ENCODE measurements at places on chromosomes 2 and 18.
A peak's percentile ranks its signal among the peaks of the same experiment; 100 is the strongest.

DNA sequence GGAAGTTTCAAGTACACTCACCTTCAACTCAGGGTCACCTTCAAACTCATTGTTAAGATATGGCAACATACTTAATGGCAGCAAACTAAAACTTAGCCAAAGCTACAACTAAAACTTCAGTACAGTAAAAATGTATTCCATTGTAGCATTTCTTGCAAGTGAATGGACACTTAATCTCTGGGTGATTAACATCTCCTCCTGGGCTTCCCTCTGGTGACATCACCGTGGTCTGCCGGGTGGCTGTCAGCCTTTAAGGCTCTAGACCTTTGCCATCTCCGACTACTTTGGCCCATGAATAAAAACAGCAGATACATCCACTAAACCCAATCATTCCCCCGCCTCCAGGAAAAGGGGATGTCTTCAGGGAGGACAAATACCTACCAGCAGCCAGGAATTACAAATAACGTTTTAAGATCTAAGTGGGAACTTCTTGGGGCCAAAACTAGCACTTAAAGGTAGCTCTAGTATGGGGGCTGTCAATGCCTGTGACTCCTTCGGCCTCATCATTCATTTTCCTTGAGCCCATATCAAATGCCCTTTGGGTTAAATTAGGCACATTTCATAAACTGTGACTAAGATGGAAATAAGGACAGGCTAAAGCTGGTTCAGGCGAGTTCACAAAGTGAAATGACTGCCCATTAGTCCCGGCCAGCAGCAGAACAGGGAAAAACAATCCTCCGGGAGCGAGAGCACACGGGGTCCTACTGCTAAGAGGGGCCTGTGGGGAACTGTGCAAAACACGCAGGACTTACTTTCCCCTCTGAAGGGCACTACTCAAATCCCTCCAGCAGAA lies 1.1 kb downstream of the TFCP2L1 start:
- DNase-seq, result no peak

- DNase-seq, result no peak
These were observed 186.4 kb downstream of the VAPA start for GRCh38 chr18:10100196-10100595.

DNA sequence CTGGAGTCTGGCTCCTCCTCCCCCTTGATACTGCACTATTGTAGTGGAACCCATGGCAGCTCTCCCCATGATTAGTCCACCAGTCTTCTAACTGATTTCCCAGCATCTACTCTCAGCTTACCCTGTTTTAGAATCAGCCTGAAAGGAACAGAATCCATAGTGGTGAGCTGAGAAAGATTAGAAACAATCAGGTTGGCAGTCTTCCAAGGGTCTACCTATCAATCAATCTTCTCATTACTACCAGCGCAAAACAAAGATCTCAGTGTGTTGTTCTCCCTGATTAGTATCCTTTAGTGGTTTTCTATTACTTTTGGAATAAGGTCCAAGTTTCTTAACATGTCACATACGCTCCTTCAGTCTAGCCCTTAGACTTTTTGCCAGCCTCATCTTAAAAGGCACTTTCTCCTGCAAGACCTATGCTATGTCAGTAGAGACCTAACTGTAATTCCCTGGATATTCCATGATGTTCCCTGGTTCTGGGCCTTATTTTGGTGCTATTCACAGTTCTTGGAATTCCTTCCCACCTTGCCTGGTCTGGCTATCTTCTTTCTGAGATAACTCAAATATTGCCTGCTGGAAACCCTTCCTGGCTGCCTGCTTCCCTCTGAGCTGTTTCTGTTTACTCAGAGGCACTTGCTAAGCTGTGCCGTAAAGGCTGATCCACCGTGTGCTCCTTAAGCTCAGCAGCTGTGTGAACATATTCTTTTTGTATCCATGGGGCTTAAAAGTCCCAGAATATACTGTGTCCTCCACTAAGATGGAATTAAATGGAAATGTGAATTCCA lies 32.6 kb downstream of the LAMA3 start:
- DNase-seq, result no peak

- DNase-seq, result peak; percentile 31
These were observed 97.2 kb downstream of the INSIG2 start for GRCh38 chr2:118185210-118186109.

GRCh38 chr2:198106621-198107385 lies 302.4 kb downstream of the PLCL1 start:
- DNase-seq, result peak; percentile 17

DNA sequence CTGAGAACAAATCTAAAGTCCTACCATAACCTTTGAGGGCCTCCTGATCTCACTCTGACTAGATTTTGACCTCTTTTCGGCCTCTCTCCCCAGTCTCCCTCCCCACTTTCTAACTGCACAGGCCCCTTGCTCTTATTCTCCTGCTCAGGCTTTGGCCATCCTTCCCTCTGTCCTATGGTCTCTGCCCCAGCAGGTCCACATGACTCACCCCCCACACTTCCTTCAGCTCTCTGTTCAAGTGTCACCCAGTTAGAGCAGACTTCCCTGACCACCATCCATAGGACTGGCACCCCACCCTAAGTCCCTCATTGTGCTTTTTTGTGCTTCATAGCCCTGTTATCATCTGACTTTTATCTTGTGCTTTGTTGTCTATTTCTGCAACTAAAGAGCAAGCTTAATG lies 41.2 kb upstream of the NT5C1B start:
- no peak for DNase-seq

GRCh38 chr2:118881490-118882129 lies 34.2 kb upstream of the EN1 start:
- peak; percentile 63 for DNase-seq

DNA sequence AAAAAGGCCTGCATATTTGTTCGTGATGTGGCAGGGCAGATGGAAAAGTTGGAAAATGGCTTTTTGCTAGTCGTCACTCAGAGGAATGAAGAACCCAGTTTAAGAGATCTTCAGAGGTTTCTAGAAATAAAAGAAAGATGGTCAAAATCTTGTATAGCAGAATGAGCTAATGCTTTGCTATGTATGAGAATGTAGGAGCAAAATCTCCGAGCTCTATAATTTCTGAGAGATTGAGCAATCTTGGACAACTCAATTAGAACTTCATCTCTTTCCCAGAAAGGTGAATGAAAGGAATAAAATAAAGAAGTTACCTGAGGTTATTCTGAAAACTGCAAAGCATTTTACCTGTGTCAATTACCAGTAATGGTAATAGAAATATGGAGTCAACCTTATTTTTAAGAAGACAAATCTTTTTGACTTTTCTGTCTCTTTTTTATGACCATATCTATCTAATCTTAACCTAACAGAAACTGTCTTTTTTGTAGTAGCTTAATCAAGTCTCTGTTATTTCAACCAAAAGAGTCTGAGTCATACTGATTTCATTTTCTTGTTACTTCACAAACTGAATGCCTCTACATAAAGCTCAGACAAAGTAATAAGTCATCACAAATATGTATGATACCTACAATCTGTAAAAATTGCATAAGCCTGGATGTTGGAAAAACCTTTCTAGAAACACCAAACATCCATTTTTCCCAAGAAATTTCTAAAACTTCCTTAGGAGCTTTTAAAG lies 32.5 kb downstream of the CCDC68 start:
- no peak for DNase-seq

DNA sequence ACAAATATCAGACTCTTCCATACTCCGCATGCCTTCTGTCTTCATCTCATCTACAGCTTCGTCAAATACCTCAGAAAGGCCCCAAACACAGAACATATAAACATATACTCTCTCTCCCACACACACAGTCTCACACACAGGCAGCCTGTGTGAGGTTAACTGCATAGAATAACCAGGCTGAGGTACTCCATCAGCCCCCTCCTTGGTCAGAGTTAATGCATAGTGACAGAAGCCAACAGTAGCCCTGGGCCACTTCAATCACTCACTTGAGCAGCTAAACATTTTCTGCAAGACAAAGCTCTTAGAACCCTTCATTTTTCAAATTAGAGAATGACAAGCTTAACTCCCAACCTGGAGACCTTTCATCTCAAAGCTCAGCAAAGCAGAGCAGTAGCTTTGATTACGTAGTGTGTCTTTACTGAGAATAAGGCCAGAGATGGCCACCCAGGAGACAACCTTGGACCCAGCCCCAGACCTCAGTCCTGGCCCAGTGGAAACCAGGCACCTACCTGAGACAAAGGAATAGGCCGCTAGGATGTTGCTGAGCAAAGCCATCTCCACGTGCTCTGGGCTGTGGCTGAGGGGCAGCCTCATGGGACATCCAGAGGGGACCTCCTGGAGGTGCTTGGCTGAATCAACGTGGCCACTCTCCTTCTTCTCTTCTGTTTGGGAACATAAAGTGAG lies 43.0 kb downstream of the EVA1A start:
- no peak for DNase-seq

DNA sequence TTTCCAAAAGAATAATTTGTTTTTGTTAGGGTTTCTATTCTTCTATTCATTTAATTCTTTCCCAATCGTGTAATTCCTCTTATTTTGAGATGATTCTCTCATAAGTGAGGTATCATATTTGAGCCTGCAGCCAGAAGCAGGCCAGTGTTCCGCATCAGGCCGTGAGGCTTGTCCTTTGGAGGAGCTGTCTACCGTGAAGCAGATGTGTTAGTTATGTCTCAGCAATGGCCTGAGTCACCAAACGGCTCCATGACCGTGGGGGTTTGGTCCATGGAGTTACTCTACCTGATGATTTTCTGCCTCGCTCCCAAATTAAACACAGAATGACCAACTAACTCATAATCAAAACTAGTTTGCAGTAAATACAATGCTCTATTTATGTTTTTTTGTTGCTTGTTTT lies 64.2 kb upstream of the TMEM87B start:
- no peak for DNase-seq

DNA sequence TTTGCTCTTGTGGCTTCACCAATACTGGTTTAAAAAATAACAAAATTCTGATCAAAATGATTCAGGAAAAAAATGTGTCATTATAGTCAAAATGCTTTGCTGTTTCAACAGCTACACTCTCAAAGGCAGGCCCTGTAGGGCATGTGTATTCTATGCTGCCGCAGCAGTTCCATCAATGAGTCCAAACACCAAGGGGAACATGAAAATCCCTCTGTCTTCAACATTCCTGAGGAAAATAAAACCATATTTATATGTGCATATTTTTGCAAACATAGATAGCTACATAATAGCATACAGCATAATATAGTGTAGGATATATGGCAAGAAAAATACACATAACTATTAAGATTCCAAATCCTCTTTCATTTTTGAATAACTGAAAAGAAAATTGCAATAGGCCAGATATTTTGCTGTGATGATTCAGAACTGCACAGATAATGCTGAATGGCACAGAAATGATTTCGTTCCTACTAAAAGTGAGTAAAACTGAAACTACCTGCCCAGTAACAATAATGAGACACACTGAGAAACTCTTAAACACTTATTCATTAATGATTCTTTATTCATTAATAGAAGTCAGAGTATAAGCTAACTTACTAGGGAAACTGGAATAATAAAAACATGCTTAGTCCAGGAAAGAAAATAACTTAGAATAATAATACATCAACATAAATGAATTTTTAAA lies 343.8 kb downstream of the SUCLG1 start:
- DNase-seq, result no peak

DNA sequence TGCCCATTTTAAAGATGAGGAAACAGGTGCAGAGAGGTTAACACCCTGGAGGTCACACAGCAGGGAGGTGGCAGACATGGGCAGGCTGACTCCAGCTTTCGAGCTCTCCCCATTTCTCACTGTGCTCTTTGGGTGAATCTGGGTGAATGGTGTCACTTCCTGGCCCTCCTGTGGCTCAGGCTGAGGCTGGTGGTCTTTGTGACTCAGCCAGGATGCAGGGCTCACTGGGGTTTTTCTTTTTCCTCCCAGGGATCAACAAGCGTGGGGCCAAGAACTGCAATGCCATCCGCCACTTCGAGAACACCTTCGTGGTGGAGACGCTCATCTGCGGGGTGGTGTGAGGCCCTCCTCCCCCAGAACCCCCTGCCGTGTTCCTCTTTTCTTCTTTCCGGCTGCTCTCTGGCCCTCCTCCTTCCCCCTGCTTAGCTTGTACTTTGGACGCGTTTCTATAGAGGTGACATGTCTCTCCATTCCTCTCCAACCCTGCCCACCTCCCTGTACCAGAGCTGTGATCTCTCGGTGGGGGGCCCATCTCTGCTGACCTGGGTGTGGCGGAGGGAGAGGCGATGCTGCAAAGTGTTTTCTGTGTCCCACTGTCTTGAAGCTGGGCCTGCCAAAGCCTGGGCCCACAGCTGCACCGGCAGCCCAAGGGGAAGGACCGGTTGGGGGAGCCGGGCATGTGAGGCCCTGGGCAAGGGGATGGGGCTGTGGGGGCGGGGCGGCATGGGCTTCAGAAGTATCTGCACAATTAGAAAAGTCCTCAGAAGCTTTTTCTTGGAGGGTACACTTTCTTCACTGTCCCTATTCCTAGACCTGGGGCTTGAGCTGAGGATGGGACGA lies 13.2 kb downstream of the ITM2C start:
- peak; percentile 66 for DNase-seq

DNA sequence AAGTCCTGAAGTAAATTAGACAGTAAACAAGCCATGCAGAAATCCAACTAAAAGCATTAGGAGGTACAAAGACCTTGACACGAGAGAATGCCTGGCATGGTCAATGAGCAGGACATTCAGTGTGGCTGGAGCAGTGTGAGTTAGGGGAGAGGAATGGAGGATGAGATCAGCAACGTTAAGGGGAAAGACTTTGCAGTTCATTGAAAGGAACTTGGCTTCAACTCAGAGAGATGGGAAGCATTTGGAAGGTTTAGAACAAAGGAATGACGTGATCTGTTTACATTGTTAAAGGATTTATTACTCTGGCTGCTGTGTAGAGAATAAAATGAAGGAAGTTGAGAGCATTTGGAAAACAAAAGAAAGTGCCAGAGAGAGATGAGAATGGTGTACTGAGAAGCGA lies 621.3 kb downstream of the XIRP2 start:
- DNase-seq, result no peak

DNA sequence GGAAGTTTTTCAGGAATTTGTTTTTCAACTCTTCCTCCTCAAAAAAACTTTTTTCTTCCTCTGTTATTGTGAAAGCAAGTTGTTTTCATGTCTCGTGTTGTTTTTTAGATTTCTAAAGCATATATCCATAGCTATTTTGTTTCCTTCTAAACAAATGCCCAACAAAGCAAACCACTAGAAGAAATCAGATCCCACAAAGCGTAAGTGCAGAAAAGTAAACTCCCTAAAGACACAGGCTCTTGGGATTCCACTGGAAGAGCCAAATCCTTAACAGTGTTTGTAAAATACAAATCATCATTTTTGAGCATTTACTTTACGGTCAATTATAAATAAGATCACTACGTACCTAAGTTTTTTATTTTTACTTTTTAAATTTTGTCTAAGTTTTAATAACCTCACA lies 21.7 kb upstream of the RIF1 start:
- DNase-seq, result no peak

DNA sequence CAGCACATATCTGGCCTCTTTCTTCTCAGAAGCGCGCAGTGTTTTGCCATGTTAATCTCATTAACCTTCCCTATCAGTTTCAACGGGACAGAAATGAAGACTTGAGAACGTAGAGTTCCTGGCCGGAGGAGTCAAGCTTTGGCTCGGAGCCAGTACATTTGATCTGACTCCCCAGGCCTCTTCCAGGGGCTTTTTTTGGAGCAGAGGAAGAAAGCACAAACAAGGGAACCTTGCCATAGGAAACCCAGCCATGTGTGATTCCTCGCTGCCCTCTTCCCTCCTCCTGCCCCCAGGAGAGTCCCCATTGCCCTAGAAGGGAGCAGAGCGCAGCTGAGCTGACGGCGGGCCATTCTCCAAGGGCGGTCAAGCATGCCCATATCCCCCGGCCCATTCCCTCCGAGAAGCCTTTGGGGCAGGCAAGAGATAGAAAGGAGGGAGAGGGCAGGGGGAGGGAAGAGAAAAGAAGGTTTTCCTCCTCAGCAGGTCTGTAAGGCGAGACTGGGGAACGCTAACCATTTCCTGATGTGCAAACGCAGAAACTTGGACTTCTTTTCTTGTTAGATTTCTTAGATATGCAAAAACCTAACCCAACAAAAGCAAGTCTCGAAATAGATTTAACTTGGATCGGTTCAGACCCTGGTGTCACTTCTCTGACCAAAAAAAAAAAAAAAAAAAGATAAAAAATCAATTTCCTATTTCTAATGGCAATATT lies 63.7 kb upstream of the POU3F3 start:
- DNase-seq, result no peak
